OCI-LY7 (cell line): ENCODE measurements at places on chromosomes 5 and 9. TPM values are rescaled to one million over a fixed set of nuclear protein-coding genes. Genes with fewer than 3 reads are reported as not detected.

Gene PCDHB8
- total RNA-seq, result not detected in 2 replicates

Gene CCDC192
- total RNA-seq, result not detected in 2 replicates

- no peak for DNase-seq
Measured at GRCh38 chr9:107397076-107398044, 92.2 kb downstream of the KLF4 start.

- DNase-seq, result no peak
Measured at GRCh38 chr5:134124289-134125038, 10.0 kb downstream of the TCF7 start.

- no peak for DNase-seq
Measured at GRCh38 chr5:122311497-122311960, 508 bp upstream of the SNCAIP start.

DNA sequence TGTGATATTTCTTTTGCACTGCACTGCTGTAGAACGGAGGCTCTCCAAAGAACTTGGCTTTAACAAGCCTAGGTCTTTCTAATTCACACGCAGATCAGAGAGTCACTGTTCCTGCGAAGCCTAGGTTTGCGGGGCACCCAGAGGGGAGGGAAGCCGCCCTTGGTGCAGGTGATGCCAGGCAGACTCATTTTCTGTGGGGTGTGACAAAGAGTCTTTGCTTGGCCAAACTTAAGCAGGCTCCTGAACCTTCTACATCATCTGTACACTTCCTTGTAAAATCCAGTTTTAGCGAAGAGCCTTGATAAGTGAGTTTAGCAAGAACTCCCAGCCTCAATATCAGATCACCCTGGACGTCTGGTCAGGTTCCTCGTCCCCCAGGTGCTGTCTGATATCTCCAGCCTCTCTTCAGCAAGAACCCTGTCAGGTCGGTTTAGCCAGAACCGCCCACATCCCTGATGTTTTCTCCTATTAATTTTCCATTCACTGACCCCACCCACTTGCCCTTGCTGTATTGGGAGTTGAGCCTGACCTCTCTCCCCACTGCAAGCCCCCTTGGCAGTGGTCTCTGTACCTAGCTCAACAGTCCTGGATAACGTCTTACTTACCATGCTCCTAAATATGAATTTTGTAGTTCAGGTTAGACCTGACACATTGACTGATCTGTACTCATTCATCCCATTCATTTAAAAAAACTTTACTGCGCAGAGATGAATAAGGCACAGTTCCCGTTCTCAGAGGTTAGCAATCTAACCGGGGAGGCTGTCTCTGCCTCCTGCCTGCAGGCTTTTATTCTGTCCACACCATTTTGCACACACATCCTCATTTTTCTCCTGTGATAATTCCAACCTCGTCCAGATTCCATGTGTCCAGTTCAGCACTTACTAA is 880 bp upstream of the UBAC1 start:
- no peak for DNase-seq

GRCh38 chr9:26937816-26938371 is 9.1 kb downstream of the PLAA start:
- no peak for DNase-seq

DNA sequence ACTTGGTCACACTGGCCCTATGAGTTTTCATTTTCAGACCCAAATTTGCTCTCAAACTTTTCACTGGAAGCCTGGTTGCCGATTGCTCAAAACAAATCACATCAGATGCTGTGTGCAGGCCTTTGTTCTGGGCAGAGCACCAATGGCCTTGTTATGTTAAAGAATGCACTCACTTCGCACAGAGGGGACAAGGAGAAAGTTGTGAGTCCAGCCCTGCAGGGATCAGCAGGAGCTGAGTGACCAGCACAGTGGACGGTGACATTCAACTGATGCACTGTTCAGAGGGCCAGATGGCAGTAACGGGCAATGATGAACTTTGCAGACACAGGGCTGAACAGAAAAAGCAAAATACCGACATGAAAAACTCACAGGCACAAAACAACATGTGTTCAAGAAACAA is 86.1 kb downstream of the BARX1 start:
- DNase-seq, result no peak

DNA sequence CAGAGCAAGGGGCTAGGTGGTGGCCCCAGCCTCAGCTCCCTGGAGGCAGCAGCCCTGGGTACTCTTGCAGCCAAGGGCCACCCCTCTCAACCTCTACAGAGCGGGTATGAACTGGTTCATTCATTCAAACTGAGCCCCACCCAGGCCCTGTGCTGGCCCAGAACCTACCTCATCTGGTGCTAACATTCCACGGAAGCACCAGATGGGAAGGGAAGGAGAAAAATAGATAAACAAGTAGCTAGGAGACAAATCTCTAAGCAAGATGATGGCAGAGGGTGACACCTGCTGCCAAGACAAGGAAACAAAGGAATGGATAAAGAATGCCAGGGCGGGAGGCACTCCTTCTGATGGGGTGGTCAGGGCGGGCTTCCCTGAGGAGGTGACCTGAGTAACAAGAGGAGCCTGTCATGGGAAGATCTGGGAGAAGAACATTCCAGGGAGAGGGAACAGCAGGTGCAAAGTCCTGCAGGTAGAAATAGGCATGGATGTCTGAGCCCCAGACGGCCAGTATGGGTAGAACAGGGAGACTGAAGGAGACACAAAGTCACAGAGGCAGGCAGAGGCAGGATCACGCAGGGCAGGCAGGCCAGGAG is 6.1 kb downstream of the ST6GALNAC4 start:
- no peak for DNase-seq

- no peak for DNase-seq
Measured at GRCh38 chr5:132788508-132788907, 11.5 kb upstream of the SEPTIN8 start.

DNA sequence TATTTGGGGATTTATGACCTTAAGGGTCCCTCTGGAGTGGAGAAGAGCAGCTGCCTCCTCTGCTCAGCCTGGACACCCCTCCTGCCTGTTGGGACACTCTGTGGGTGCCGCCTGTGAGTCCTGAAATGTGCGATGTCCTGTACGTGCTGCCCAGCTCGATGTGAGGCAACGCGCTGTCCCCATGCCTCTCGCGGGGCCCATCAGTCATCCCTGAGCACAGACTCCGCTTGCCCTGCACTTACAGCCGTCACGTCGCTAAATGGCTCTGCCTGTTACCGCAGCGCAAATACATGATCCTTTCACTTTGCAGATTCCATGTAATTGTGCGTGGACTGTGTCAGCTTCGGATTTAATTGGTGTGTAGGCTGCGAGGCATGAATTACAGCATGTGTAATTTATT is 27.1 kb downstream of the IRX4 start:
- no peak for DNase-seq

- no peak for DNase-seq
Measured at GRCh38 chr9:131809941-131810344, 70.1 kb upstream of the RAPGEF1 start.

DNA sequence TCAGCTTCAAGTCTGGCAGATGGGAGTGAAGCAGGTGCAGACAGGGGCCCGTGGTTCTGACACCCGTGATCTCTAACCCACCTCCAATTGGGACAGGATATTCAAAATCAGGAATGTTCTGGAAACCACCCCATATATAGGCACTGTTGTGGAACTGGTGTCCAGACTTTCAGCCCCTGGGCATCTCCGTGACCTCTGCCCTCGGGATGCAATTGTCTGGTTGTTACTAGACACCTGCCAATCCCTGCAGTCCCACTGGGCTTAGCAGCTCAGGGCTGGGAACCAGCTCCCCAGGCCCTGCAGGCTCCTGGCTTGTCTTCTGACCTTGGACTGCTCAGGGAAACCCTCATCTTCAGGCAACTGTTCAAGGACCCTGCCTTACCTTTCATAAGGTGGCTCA is 38.8 kb downstream of the NTNG2 start:
- no peak for DNase-seq

DNA sequence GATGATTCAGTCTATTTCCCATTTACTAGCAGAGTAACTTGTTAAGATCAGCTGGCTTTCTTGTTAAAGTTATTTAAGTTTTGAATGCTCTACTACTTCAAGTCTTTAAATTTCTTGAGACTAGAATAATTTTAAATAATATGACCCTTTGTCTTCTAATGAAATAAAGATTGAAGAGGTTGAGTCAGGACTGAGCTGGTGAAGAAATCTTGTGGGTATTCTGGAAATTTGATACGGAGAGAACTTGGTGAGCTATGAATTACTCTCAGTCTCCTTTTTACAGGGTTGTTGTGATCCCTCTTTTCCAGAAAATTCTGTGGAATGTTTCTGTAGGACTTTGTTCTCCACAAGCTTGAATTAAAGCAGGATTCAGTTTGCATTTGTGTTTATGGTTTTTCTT is 29.3 kb downstream of the RNF20 start:
- no peak for DNase-seq

GRCh38 chr5:55344392-55344992 is 36.7 kb downstream of the MTREX start:
- DNase-seq, result peak; percentile 49

DNA sequence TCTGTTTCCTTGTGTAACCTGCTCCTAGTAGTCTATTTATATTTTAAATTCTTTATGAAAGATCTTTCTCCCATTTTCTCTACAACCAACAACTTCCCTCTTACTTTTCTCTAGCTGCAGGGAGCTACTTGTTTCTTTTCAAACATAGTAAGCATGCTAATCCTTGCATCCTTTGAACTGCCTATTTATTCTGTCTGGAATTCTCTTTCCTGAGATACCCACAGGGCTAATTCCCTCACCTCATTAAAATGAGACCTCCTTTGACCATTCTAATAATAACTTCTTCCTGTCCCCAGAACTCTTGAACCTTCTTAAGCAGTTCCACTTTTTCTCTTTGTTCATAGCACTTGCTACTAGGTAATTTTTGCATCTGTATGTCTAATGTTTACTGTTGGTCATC is 620.6 kb upstream of the CDH18 start:
- no peak for DNase-seq

- no peak for DNase-seq
Measured at GRCh38 chr5:179599566-179599965, 23.9 kb downstream of the HNRNPH1 start.

GRCh38 chr5:168311061-168311566 is 19.7 kb downstream of the WWC1 start:
- DNase-seq, result no peak
